ENCODE measurements at places on chromosomes 5 and 9. TPM values are rescaled to one million over a fixed set of nuclear protein-coding genes. Genes with fewer than 3 reads are reported as not detected.

SGCD gene
- total RNA-seq, result 4.7 TPM

OSMR gene
- 30.2 TPM for total RNA-seq

TNC gene
- 73.5 TPM for total RNA-seq

SLC4A9 gene
- total RNA-seq, result not detected

TSSK1B gene
- total RNA-seq, result not detected

CD180 gene
- not detected for total RNA-seq

KIF20A gene
- 80.8 TPM for total RNA-seq

SPATA31C1 gene
- not detected for total RNA-seq

- DNase-seq, result no peak
Measured at GRCh38 chr9:69104830-69105527, 69.1 kb upstream of the TJP2 start.

DNA sequence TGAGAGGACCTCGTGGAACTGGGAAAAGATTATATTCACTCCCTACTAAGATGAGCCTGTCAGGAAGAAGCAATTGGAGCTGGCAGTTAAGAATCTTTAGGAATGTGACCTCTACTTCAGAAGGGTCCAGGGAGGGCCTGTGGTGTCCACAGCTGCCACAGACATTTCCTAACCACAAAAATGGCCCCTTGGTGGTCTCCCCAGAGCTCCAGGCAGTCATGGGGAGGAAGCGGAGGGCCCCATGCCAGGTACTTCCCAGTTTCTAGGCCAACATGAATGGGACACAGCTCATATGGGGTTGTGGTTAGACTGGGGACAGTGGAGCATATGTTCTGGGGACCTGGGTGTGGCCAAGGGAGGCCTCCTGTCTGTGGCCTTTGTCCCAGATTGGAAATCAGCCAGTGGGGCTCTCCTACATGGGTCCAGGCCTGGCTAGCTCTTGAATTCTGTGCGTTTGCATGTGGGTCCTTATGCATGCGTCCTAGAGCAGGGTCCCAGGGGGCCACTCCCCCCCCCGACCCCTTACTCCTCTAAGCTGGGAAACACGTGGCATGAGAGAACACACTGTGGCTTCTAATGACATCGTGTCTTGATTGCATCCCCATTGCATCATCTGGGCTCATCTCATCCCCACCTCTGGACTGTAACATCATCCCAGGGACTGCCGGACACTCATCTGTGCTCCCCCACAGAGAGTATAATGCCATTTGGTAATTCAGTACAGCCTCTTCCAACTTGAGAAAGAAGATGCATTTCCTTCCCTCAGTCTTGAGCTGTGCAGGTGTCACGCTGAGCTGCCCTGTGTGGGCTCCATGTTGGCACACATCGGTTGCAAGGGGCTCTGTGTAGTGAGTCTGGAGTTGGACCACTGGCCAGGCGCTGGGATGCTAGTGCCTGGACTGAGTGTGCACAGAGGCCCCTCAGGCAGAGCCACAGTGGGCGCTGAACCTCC is 31.3 kb downstream of the IRF1 start:
- DNase-seq, result no peak

DNA sequence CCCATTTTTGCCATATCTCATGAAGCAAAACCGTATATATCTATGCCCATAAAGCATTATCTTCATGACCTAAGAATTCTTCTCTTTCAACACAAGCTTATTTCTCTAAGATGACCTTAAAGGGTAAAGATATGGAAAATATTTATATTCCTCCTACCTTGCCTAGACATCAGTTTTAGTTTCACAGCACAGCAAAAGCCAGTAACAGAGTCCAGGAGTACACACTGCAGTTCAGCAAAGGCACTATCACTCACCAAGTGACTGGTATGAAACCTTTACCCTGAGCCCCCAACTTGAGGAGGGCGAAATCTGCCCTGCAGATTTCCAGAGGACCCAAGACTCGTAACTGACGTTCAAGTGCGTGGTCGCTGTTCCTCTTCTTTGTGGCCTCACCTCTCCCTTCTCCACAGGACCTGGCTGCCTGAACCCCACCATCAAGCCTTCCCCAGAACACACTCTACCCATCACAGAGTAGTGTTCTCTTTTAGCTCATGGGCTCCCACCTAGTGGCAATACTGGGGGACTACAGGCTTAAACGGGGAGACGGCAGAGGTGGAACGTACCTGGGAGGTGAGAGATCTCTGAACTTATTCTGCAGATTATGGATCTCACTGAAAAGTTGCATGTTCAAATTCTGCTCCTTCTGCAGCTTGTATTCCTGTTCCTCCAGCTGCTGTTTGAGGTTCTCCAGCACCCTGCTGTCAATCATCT is 141.0 kb downstream of the CDK5RAP2 start:
- peak; percentile 6 for DNase-seq

DNA sequence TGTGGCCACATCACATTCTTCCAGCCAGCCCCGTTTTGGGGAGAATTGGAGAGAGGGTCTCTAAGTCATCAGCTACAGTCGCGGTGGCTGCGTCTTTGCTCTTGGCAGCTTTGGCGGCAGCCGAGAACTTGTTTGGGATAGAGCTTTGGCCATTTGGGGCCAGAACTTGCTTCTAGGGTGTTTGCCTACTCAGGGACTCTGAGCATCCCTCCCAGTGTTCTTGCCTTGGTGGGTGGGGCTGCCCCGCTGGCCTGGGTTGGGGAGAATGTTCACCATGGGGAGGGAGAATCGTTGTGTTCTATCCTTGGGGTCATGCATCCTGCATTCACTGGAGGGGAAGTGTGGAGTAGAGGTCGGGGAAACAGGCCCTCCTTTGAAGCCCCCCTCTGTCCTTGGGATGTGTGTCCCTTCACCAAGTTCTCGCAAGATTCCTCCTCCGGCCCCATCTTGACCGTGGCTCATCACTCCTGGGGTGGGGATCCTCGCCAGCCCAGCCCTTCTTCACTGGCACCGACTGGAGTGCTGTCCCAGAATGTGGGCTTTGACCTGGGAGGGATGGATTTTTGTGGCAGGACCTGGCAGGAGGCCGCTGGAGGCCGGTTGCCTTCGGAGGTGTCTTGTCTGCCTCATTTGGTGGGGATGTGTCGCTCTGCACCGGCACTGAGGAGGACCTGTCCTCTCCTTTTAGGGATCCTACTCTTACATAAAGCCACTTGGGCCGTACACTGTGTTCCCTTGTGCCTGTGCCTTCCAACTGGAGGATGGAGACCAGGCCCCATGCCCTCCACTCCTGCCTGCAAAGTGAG is 3.5 kb downstream of the PHF2 start:
- no peak for DNase-seq

GRCh38 chr5:58258984-58259684 is 200.8 kb downstream of the PLK2 start:
- no peak for DNase-seq

DNA sequence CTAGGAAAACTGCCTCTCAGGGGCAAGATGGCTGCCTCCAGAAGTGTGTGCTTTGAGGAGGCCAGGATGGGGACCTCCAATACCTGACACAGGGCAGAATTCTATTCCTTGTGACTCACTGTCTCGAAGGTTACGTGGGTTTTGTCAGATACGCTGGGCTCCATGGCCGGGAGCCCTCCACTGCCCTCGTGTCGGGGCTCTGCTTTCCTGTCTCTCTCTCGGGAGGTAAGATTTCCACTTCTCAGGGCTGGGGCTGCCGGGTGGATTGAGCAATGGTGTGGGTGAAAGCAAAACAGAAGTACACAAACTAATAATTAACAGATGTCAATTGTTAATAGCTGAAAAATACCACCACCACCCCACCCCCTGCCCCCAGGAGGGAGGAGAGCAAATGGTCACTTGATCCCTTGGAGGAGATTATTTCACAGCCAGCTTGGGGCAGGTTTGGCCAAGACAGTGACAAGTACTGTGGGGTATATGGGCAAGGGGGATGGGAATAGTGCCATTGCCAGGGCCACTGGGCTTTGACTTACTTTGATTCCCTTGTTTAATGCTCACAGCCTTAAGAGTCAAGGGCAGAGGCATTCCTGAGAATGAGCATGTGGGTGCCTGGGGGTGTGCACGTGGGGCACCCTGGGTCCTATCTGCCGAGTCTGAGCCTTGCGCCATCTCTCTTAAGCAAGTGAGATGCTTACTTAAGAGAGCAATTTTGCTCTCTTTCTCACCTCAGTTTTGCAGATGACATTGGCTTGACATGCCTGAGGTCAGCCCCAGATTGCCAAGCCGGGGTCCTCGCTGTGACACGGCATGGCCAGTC is 28.8 kb upstream of the DAB2IP start:
- no peak for DNase-seq

- DNase-seq, result peak; percentile 30
Measured at GRCh38 chr9:5518171-5518936, 8.0 kb downstream of the PDCD1LG2 start.

DNA sequence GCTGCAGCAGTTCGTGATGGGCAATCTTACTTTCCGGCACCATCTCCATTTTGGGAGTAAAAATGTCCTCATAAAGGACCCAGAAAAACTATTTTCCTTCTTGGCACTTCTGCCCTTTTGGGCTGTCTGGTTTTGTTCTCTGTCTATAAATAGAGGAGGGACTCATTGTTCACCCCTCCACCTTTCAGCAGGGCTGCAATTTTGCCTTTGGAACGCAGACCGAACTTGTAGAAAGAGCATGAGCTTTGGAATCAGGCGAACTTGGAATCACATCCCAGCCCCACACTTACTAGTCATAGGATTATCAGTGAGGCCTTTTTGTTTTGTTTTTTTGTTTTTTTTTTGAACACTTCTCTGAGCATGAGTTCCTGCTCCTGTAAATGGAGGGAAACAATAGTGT is 178.1 kb upstream of the IL12B start:
- no peak for DNase-seq

DNA sequence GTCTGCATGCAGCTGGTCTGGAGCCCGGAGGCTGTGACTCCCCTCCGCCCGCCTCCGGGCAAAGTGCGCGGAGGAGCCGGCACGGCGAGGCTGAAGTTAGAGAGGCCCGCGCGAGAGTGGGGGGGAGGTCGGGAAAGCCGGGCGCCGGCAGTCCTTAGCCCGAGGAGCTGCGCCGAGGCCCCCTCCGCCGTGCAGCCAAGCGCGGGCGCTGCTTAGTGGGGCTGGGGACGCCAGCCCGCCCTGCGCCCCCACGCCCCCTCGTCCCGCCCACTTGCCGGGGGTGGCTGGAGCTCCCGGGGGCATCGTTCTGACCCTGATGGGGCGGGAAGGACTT is 403 bp downstream of the NINJ1 start:
- DNase-seq, result peak; percentile 74

DNA sequence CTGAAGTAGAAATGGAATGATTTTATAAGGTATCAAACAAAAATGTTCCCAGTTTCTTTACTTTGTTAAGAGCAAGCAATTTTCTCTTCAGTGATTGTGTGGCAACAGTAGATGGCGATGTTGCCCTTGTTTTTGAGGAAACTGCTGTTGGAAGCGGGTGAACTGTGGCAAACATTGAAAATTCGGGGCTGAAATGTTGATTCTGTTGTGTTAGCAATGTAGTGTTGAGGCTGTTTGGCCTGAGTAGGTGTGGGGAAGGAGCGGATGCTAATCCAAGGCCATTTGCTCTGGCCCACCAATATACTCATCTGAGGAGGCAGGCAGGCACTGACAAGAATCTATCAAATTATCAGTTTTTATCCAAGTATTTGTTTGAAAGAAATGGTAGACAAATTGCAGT is 129.8 kb downstream of the SLC12A2 start:
- peak; percentile 68 for DNase-seq

DNA sequence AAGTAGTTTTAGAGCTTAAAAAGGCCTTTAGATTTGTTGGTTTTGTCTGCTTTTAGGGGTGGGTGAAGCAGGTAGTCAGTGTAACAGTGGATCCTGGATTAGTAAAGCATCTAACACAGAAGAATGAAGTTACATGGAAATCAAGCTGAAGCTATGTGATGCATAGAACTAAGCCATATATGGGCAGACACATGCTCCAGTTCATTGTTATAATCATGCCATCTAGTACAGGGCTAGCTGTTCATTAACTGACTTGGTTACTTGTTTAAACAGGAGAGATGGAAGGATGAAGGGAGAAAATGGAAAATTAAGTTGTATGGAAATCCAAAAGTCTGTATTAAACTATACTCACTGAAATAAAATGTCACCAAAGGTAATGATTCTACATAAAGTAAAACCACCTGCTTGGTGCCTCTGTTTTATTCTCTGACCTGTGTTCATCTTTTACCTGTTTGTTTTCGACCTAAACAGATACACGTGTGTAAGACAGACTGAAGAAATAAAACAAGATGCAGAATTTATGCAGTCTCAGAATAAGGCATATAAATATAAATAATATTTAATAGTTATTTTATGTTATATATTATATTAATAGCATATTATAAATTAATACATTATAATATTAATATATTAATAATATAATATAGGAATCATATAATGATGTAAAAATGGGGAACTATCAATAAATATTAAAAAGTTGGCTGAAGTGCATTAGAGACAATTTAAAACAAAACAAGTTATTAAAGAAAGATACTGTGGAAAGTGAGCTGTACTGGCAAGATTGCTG is 33.9 kb downstream of the MRPS30 start:
- DNase-seq, result no peak

- no peak for DNase-seq
Measured at GRCh38 chr5:6792911-6793471, 79.8 kb downstream of the TENT4A start.

- peak; percentile 52 for DNase-seq
Measured at GRCh38 chr5:67010684-67011409, 185.8 kb downstream of the CD180 start.

GRCh38 chr5:79227484-79228025 is 8.4 kb upstream of the JMY start:
- no peak for DNase-seq

DNA sequence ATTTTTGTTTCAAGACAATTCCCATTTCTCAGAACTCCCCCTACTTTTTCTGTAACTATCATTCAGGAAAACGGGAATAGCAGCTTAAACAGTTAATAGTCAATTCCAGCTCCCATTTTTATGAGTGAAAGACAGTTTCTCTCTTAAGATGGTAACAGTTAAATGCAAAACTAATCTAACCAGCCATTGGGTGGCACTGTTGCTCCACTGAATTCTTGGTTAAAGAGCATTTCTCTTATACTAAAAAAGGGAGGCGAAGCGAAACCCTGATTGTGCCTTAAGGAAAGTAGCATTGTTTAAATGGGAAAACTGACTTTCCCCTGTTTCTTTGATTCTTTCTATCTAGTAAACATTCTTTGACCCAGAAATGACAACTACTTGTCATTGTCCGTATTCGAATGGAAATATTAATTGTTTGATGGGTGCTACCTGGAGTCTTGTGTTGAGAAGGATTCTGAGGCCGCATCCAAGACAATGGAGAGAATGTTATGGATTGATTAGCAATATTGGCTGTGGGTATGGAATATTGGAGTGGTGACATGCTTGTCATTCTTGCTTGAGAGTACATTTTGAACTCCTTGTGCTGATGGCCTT is 507.8 kb downstream of the MAT2B start:
- DNase-seq, result peak; percentile 43

Data from HFFc6 (cell line).